ENCODE measurements at places on chromosomes 6 and 20.
A peak's percentile ranks its signal among the peaks of the same experiment; 100 is the strongest.

DNA sequence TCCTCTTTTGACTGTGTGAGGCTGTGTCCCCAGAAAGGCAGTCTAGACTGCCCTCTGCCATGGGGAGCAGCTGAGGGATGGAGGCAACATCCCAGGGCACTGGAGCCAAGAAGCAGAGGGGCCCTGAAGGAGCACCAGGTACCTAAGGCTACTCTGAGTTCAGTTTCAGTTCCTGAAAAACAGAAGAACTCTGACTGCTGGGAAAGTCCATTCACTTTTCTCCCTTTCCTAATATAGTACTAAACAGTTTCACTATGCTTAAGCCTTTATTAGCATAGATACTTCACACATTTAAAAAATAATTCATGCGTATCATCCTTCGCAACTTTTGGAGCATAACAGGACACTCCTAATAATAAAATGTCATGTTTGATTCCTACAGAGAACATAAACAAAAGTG, 130.0 kb downstream of the FOXC1 start:
- DNase-seq: peak; percentile 46

DNA sequence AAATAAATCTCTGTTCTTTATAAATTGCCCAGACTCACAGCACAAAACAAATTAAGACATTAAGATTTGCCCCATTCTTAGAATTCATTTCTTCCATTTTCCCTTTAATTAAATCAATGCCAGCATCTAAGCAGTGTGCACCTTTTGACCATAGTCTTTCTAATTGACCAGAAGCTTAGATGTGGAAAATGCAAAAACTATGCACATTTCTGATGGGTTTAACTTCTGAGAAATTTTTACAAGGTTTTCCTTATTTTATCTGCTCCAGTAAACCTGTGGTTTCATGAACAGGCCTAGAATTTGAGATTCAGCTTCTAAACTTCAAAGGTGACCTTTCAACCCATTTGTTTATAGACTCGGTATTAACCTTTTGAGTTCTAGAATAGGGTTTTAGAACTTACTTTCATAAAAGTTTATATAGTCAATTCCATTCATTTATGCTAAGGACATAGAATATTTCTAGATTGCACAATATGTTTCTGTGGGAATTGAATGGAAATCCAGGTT, 437.8 kb upstream of the HSF2 start:
- no peak for DNase-seq

DNA sequence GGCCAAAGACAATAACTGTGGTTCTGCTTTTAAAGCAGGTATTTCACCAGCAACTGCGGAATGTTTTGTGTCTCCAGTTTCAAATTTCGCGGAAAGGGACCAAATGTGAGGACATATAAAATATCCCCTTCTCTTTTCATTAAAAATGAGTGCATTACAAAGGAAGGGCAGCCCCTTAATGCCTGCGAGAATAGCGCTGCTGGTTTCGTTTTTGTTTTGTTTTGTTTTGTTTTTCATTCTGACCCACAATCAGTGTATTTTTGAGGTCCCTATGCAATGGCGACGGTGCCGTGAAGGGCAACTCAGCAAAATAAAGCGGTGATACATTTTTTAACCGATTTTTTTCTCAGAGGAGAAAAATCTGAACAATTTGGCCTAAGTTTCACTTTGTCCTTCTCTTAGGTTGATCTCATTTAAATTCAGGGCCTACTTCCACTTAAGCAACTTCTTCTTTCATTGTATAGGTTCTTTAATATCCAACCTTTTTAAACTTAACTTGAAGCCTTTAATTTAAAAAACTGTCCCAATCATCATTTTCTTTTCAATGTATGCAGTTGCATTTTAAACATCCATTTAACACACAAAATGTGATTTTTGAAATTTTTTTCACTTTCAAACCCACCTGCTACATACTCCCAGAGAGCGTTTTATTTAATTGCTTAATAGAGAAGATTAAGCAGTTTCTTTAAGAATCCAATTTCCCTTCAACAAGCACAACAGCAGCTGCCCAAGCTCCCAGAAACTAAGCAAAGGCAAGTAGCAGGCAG, 2.9 kb upstream of the HIVEP2 start:
- no peak for DNase-seq

DNA sequence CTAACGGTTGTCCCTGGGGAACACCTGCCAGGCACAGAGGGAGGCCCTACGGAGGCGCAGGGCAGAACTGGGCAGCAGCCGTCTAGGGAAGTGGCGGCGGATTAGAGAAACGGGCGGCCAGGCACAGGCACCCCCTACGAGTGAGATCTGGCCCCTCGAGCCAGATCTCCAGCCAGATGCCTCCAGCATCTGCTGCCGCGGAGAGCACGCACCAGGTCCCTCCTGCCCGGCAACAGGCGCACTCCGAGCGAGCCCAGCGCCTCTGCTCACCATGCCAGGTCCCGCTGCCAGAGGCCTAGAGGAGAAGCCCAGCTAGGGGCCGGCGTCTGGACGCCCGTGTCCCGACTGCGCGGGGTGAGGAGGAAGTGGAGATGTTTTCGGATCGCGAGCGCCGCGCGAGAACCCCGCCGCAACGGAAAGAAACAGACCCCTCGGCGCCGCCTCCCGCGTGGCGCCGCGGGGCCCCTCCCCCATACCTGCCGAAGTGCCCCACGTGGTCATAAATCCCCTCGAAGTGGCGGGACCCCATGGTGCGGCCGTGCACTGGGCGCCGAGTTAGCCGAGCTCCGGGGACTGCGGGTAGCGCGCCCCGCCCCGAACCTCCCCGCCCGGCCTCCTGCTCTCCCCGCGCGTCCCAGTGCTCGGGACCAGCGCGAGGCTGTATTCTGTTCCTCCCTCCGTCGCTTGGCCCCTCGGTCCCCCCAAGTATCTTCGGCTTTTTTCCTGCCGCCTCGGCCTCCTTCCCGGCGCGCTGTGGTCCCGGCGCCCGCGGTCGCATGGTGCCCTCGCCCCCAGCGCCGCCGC, at the start of gene SLC22A16:
SLC22A16 (minus strand) TSS at position 568 of the 804 bp plus-strand sequence; CDS start at position 529, 39 bp downstream.
- DNase-seq: no peak

GRCh38 chr6:81939766-81940165, 187.3 kb upstream of the TENT5A start:
- DNase-seq: no peak

- no peak for DNase-seq
These were observed 98.0 kb downstream of the EPB41L2 start for GRCh38 chr6:130964808-130965604.
